ENCODE measurements at places on chromosomes 6 and 20.
A peak's percentile ranks its signal among the peaks of the same experiment; 100 is the strongest.

- DNase-seq = no peak
Observed at GRCh38 chr20:39039261-39039660, 77.1 kb downstream of the DHX35 start.

DNA sequence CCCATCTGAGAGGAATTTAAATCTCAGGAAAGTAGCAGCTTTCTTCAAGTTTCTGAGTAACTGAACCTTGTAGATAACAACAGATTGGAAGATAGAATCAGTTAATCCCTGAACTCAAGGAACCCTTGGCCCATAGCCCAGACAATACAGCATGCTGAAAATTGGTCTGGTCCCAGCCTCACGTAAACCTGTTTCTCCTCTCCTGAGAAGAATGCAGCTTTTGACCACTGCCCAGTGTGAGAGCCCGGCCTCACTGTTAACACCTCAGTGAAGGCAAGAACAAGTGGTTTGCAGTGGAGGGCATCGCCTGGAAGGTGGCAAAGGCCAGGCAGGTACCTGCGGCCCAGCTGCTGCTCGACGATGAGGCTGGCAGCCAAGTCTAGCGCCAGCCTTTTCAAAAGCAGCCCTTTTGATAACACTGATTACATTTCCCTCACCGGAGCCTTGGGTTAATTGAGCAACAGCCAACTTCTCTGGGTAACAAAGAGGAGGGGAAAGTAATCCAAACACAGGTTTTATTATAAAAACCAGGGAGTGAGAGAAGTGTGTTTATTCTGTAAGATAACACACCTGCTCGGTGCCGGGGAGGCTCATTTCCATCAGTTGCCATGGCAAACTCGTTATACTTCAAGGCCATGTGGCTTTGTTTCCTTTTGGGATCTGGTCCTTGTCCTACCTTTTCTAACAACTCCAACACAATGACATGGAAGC lies 54.0 kb downstream of the TRAF3IP2 start:
- DNase-seq = no peak

DNA sequence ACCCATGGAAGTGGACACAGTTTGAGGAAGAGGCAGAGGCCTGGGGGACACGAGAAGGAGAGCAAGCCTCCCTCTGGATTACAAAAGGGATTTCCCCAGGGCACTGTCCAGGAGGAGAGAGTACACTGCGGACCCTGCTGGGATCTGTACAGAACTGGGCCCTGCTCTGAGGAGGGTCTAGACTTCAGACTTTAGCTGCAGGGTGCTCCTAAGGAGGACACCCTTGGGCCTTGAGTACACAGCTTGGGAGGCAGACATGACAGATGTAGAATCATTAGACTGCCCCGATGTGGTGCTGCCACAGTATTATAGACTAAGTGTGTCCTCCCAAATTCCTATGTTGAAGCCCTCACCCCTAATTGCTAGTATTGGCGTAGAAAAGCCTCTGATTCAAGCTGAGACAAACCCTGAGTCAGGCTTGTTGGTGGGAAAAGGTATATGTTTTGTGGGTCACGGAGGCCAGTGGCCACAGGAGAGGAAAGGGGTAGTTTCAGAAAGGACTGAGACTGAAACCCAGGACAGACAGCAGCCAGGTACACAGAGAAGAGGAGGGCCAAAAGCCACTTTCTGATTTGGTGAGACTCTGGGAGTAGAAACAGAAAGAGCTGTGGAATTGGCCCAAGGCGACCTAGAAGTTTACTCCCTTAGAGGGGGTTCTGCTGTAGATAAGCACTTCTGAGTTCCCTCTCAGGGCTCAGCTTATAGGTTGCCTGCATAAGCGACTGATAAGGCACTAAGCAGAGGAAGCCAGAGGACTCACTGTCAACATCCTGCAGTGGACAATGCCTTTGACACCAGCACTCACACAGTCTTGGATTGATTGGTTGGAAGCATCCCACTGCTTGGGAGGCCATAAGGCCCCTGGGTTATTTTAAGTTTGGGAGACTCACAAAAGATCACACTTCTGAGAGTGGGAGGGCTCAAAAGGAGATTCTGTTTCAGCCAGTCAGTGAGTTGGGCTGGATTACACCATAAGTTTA lies 16.5 kb upstream of the SH3BGRL2 start:
- DNase-seq = no peak

DNA sequence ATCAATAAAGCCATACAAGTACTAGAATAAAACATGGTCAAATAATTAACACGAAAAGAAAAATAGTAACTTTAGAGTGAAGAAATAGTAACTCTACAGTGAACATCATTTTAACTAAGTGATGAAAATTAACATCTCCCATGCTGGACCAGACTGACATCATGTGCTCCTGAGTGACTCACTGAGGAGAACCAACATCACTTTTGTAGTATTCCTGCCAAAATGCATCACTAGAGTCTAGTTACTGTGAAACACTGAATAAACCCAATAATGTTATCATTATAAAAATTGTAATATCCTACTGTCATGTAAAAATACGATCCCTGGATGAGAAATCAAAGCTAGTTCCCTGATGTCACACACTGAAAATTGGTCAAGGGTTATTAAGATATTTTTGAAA lies 361.3 kb downstream of the CD109 start:
- no peak for DNase-seq

GRCh38 chr20:46694484-46694883 lies 5.2 kb upstream of the TP53RK start:
- peak; percentile 23 for DNase-seq

GRCh38 chr6:113052506-113052905 lies 705.4 kb downstream of the RFPL4B start:
- DNase-seq = no peak

DNA sequence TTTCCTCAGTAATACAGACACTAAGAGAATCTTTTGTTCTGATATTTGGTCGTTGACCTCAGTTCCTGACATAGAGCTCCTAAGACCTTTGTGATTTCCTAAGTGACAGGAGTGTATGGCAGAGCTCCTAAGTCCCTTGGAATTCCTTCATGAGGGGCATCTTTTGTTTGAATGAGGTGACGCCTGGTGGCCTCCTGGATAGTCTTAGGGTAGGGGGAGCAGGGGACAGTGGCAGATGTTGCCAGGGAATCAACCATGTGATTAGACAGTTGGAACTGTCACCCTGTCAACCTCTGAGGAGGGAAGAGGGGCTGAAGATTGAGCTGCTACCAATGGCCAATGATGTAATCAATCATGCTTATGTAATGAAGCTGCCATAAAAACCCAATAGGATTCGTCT lies 67.0 kb downstream of the DST start:
- DNase-seq = no peak

DNA sequence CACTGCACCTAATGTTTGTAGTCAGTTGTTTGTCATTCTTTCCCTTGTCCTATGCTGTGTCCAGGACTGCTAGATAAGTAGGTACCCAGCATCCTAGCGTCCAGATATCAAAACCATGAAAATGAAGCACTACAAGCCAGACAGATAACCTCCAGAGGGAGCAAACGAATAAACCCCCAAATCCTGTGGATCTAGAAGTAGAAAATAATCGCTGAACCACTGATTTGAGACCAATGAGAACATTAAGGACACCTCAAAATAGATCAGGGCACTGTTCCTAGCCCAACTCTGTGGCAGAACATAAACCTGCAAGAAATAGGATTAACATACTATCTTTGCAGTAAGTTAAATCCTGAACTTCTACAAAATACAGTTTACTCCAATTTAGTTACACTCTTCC lies 1.1 kb upstream of the KLHL32 start:
- no peak for DNase-seq

DNA sequence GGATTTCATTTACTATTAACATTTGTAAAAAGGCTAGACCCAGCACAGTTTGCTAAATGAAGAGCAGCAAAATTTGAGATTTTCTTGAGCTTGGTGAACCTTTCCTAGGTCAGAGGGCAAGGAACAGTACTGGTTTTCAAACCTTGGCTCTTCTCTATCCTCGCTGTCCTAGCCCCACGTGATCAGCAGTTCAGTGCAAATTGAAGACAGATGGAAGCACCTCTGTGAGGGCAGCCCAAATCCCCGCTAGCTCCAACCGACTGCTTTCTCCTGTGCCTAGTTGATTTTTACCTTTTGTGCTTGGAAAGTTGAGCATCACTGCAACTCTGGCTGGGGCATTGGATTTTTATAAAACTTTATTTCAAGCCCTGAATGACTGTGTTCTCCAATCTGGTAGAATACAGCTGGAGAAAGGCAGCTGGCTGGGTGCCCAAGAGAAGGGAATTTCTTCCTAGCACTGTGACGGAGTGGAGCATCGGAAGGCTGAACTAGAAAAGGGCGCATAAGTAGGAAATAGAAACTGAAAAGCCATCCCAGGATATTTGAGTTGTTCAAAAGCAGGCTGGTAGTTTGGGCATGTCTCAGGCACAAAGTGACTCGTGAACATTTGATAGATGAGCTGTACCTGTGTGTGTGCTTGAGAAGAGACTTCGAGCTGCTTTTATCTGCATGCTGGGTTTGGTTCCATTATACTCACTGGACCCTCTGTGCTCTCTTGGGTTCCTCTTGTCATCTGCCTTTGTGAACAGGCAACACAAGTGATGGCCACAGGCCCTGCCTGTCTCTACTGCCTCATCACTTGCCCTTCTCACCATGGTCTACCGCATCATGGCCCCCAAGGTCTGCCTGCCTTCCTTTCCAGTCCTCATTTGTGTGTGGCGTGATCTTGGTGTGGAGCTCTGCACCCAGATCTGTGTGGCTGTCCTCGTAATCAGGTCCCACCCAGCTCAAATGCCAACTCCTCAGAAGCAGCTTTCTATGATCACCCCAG lies 2.3 kb downstream of the RNF114 start:
- peak; percentile 46 for DNase-seq

- no peak for DNase-seq
Observed at GRCh38 chr6:35008858-35009257, 119.8 kb downstream of the ANKS1A start.

Measured in fibroblast of skin of left biceps (primary cell).